ENCODE measurements at places on chromosomes 6 and 20.

GRCh38 chr6:44675449-44675848 lies 287.9 kb downstream of the CDC5L start:
- DNase-seq: no peak

DNA sequence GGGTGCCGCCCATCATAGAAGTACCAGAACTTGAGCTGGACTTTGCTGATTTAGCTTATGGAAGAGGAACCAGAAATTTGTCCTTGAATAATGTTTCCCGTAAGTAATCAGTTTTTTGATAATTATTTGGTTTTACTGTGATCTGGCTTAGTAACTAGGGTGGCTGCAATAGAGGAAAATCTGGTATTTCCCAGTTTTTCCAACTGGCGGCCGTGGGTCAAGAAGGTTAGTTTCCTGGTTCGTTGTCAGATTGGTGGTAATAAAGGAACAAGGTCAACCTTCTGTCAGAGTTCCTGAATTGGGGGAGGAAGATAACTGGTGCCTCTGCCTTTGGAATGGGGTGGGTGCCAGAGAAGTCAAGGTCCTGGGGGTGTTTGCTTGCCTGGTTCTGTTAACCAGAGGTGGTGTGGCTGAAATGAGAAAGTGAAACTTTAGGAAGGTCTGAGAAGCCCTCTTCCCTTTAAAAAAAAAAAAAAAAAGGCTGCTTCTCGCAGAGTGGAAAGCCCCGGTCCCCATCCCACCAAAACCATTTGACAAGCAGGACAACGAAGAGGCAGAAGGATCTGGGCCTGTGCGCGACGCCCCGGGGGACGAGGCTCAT lies at the start of gene CALHM6:
CALHM6 (plus strand) TSS at position 45 of the 601 bp plus-strand sequence; CDS start at position 600, 555 bp downstream.
- DNase-seq: no peak

GRCh38 chr6:124683507-124683906 lies 278.7 kb upstream of the RNF217 start:
- DNase-seq: no peak

GRCh38 chr6:101608703-101609102 lies 215.2 kb downstream of the GRIK2 start:
- no peak for DNase-seq

DNA sequence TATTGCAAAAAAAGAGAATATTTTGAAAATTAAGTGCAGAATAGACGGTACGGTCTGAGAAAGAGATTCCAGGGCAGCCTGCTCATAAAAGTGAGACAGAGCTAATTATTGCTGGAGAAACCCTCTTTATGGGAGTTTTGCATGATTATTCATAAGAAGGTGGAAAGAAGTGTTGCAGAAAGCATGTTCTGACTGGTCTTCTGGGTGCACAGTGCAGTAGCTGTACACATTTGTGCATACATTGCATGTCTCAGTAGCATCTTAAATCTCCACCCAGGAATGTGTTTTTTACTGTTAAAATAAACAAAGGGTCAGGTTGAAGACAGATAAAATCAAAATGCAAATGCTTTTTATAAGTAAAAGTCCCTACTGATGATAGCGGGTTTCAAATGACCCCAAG lies 1813.6 kb upstream of the DEFB115 start:
- no peak for DNase-seq

- no peak for DNase-seq
Observed at GRCh38 chr6:70547313-70547712, 19.4 kb upstream of the SDHAF4 start.
